NCI-H1436 (cell line): ENCODE measurements at places on chromosomes 1 and 21.

- no peak for DNase-seq
These were observed 120.7 kb downstream of the BACH1 start for GRCh38 chr21:29419422-29419821.

- DNase-seq, result no peak
These were observed 16.0 kb downstream of the DHRS3 start for GRCh38 chr1:12601700-12602658.

DNA sequence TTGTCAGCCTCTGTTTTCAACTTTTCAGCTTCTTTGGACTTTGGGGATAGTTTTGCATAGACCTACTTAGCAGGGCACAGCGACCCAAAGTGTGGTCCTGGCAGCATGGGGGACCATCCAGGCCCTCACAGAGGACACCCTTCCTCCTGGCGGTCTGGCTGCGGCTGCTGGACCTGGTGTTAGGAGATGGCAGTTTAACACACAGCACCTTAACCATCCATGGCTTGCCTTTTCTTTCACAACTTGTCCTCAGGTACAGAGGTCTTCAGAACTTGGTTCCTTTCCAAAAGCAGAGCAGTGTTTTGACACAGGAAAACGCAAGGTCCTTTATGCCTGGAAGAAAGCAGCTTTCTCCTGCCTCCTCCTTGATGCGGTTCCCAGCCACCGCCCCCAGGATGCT is 68.1 kb downstream of the RHOU start:
- no peak for DNase-seq

DNA sequence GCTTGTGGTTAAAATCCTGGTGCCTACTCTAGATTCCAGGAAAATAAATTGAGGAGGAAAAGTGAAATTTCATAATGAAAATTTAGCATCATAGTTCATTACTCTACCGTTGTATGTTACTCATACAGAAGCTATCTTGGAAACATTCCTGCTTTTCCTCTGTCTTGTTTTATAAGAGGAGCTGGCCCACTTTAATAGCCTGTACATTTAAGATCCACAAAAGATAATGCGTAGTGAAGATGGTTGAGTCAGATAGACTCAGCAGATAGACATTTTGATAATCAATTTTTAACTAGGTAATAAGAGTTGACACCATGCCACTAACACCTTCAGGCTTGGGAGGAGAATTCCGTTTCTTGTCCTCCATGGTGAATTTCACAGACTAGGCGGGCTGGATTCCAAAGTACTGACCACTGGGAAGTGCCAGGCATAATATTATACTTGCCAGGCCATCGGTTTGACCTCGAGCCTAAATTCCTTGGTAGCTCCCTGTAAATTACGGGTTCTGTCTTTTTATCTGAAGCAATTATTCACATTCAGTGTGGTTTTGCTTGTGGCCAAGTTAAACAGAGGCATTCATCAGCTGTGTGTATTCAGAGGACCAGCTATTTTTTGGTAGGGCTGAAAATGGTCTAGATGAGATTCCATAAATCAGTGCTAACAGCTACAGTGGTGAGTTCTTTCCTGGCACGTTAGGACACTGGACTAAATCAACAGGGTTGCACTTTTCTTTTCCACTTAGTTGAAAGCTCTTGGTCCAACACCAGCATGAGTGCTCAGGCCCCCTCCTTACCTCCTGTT is 111.9 kb upstream of the KAZN start:
- DNase-seq, result no peak
